ENCODE measurements at places on chromosomes 1 and 21. TPM values are rescaled to one million over a fixed set of nuclear protein-coding genes. Genes with fewer than 3 reads are reported as not detected.

DNA sequence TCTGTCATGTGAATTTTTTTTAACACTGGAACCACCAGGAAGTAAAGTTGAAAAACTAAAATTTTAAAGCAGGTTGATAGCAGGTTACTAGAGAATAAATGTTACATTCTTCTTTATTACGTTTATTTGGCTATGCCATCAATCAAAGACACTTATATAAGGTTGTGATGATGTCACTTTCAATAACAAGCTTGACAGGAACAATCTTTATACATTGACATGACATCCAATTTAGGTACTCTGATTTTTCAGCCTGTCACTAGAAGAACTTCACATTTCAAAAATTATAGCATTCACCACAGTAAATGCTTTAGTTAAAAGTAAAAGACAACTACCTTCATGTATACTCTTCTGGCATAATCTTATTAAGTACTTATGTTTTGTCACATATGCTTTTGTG is 696.8 kb upstream of the NCAM2 start:
- DNase-seq = no peak

GRCh38 chr21:29238053-29238966 is 60.4 kb upstream of the BACH1 start:
- no peak for DNase-seq

DNA sequence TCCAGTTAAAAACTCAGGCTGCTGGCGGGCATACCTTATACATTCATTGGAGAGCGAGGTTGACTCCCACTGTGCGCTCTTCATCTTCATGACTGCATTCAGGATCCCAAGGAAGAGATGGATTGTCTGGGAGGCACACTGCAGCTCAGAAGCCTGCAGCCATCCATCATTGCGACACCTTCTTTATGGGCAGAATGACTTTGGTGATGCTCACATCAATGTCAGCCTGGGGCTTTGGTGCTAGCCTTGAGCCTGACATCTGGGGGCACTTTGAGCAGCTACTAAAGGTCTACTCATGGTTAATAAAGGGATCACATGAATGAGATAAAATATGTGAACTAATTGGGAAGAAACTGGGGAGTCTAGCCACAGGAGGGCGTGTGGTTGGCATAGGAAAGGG is 229.3 kb downstream of the PRDM2 start:
- DNase-seq = no peak

DNA sequence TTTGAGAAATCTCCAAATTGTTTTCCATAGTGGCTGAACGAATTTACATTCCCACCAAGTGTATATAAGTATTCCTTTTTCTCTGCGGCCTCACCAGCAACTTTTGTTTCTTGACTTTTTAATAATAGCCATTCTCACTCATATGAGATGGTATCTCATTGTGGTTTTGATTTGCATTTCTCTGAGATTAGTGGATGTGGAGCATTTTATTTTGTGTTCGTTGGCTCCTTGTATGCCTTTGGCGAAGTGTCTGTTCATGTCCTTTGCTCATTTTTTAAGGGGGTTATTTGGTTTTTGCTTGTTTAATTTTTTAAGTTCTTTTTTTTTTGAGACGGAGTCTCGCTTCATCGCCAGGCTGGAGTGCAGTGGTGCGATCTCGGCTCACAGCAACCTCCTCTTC is 45.1 kb upstream of the MPC2 start:
- peak; percentile 87 for DNase-seq

DNA sequence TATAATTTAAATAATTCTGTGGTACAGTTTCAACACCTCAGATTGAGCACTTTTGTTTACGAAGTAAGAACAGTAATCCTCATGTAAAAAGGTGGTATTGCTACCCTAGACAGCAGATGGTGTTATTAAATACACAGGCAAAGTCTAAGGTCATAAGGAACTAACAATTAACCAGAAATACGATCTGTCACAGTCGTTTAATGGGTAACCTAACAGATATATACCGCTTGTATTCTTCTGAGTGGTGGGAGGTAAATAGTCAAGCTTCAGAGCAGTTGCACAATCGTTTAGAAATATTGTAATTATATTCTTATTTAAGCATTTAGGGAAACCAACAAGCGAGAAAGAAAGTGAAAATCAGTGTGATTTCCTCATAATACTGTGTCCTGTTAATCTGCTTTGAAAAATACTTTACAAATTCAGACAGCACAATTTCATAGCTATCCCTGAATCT is 9.8 kb upstream of the IRF2BP2 start:
- DNase-seq = no peak

- DNase-seq = peak; percentile 1
Observed at GRCh38 chr21:16976193-16976592, 536.6 kb upstream of the CXADR start.

DNA sequence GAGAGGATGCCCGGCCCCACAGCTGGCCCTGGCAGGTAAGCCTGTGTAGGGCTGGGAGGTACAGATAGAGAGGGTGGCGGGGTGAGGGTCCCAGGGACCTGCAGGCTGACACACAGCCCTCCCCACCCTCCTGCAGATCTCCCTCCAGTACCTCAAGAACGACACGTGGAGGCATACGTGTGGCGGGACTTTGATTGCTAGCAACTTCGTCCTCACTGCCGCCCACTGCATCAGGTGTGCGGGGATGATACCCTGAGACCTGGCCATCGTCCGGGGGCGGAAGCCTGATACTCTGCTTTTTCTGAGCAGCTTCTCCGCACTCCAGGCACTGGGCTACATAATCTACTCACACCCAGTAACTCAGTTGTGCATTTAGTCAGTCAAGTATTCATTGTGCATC is 2.1 kb downstream of the CTRC start:
- DNase-seq = no peak

- peak; percentile 44 for DNase-seq
Observed at GRCh38 chr21:45447821-45448220, 42.9 kb downstream of the COL18A1 start.

DNA sequence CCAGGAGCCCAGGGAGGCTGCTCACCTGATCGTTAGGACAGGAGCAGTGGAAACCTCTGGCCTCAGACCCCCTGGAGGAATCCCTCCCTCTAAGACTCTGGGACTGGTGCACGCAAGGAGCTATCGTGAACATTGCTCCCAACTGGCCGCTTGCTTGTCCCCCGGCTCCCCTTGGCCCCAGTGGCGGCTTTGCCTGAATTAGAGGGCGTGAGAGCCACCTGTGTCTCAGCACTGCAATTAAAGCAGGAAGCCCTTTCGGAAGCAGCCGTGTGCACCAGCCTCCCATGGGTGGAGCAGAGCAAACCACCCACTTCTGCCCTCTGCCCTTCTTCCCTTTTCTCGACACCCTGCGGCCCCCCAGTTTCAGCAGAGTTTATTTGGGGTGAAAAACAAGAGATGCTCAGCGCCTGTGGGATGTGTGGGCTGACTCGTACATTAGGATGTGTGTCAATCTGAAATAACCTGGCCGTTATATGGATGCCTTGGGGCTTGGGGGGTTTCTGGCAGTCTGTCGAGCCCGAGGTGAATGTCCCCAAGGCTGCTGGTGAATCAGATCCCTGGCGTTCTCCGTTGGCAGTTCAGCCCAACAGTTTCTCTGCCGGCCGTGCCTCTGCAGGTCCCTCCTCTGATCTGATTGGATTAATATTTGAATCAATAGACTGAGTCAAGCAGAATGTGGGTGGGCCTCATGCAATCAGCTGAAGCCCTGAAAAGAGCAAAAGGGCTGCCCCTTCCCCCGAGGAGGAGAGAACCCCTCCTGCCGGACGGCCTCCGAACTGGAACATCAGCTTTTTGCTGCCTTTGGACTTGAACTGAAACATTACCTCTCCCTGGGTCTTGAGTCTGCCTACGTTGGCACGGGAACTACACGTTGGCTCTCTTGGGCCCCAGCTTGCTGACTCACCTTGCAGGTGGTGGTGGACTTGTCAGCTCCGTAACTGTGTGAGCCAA is 7.3 kb upstream of the UMODL1 start:
- DNase-seq = no peak

DNA sequence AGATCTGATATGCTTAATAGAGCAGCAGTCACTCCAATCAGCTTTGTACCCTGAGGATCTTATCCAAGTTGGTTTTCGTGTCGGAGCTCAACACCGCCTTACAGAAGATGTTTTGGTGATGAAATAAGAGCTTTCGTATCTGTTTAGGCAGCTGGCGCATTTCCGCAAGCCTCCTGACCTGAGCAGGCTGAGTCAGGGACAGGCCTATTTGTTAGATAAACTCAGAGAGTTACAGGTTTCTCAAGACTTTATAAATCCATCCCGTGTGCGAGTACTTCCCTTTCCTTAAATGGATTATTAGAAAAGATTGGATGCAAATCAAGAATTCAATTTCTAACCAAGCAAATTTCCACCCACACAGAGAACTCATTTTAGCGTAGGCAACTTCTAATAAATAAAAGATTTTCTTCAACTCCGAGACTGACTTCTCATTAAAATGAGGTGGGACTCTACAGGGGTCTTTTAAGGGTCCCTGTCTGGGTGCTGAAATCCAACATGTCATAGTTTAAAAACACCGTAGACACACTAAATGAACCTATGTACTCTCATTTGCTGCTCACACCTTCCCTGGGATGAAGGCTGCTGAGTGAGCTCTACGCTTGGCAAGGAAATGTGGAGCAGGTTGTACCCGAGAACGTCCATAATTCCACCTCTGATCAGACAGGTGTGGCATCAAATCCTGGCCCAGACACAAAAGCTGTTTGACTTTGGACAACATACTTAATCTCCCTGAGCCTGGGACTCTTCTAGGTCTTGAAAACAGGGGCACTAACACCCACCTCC is 106.9 kb upstream of the F3 start:
- peak; percentile 100 for DNase-seq

DNA sequence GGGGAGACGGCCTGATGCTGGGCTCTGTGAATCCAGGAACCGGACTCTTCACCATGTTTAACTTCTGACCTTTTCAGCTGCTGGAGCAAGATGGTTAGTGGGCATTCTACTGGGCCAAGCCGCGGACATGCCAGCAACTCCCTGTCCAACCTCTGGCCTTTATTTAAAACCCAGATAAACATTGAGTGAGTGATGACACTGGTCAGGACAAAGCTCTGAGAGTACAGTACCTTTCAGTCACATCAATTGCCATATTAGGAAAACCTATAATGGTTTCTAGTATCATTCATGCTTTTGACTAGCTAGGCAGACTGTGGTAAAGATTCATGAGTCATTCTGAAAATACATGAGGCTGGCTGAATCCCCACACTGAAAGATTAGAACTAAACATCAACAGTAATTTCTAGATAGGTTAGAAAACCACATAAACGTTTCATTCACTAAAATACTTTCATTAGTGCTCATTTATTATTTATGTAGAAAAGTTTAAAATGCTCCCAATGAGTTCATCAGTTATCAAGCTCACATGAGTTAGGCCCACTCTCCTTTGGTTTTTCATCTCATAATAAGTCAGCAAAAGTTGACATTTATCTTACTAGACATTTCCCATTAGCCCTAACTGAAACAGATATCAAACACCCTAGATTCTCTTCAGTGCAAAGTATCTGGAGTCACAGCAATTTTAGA is 7.1 kb upstream of the ACTA1 start:
- DNase-seq = peak; percentile 85

GRCh38 chr1:59233444-59233843 is 63.5 kb upstream of the FGGY start:
- DNase-seq = no peak

DNA sequence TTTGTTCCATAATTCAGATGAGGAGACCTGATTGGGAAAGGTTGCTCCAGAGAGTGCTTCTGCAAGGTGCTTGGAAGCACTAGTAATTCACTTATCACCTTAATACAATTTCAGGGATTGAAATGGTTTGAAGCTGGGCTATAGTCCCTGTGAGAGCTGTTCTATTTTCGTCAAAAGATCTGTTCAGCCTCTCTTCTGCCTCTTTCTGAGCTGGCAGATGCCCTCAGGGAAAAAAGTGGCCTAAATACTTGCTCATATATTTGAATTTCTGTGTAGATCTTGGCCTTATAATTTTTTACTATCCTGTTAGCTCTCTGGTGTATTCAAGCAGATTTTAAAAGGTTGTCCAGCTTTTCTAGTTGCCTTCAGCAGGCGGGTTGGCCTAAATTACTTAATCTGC is 22.3 kb downstream of the C1orf146 start:
- no peak for DNase-seq

- no peak for DNase-seq
Observed at GRCh38 chr1:168833801-168834224, 104.8 kb upstream of the DPT start.

GRCh38 chr1:33180226-33180910 is 1.5 kb downstream of the TRIM62 start:
- peak; percentile 67 for DNase-seq

DNA sequence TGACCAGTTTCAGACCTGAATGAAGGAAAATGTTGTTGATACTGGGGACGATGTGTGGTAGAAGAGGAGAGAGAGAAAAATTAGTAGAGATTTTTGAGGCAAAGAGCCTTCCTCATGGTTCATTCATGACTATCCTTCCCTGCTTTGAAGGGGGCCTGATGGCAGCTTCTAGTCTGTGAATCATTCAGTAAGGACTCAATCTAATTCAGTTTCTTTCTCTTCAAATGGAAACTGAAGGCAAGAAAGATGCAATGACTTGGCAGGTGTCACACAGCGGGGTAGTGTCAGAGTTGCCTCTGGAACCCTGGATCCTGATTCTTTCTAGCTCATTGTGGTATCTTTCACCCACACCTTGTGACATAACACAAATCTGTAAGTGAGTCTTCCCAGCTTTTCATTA is 14.9 kb upstream of the CD5L start:
- no peak for DNase-seq

GRCh38 chr21:35825370-35826353 is 234.7 kb downstream of the SETD4 start:
- no peak for DNase-seq

DNA sequence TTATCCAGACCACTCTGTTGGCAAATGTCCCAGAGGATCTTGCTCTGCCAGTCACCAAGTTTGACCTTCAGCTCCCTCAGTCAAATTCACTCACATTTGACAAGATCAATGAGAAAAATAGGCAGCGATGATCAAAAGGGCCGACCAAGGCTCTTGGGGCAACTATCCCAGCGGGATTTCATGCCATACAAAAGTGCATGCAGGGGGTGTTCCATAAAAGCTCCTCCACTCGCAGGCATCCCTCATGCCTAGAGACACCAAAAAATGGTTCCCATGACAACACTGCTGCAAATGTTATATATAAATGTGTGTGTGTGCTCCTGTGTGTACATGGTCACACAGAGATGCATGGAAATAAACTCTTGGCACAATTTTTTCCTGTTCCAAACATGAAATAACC is 16.2 kb upstream of the EIF4G3 start:
- no peak for DNase-seq

DNA sequence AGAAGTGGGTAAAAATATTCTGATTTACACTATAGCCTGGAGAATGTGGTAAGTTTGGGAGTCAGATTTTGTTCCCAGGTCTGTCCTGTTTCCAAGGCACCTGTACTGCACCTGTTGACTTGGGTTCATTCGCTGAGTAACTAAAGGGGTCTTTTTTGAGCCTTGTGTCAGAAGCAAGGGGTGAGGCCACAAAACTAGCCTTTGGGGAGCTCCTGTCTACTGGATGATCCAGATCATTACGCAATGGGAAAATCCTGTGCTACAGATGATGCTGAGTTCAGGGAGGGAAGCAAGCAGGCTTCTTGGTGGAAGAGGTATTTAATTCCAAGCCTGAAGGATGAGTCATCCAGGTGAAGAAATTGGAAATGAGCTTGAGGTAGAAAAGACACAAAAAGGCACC is 424.0 kb downstream of the MATN1 start:
- DNase-seq = no peak

Gene KAZN
- total RNA-seq = 7.8 TPM

Gene CR2
- 0.09 TPM for total RNA-seq

Gene OLIG1
- total RNA-seq = not detected

Gene INSRR
- not detected for total RNA-seq

Gene ADAM30
- total RNA-seq = not detected

Gene KRTAP24-1
- not detected for total RNA-seq

Gene PAX7
- 0.05 TPM for total RNA-seq
